Hippocampal formation (tissue), 2 donors: ENCODE measurements at places on chromosomes 11 and 22.

DNA sequence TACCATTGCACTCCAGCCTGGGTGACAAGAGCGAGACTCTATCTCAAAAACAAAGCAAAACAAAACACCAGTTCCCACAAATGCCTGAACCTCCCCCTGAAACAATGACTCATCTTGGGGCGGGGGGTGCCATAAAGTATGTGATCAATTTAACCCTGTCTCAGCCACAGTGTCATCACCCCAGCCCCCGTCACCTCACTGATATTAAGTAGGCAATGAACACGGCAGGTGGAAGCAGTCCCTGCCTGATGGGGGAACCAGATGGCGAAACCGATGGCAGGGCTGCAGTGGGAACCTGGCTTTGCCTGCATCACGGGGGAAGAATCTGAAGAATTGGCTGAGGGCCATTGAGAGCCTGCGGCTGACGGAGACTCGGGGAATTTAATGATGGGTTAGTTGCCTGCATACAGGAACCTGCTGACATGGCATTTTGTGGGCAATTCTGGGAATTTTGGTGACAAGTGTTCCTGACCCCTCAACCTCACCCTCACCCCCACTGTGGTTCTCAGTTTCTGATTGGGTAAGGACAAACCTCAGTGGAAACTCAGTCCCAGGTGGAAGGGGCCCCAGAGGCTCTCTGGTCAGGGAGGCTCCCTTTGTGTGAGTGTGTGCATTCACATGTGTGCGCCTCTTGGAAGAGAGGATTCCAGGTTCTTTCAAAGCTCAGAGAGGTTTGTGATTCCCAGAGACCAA, 39.1 kb upstream of the SHISAL1 start:
- DNase-seq = peak; percentile 5

DNA sequence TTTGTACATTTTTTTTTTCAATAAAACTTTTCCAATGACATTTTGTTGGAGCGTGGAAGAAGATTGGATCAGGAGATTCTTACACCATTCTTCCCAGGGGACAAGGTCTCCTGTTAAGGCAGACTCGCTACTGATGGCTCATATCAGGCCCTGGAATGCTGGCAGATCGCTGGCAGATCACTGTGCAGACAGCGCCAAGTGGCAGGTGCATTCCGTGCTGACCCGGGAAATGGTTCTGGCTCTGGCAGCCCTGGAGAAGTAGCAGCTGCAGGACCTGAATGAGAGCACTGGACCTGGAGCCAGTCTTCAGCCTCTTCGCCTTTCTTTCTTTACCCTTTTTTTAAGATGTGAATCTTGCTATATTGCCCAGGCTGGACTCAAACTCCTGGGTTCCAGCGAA, 10.7 kb downstream of the SERPINH1 start:
- DNase-seq = no peak

GRCh38 chr11:133180201-133180600, 352.1 kb downstream of the OPCML start:
- no peak for DNase-seq

GRCh38 chr11:45754261-45754709, 50.7 kb upstream of the SLC35C1 start:
- no peak for DNase-seq

GRCh38 chr11:91698845-91699244, 525.8 kb upstream of the FAT3 start:
- no peak for DNase-seq

DNA sequence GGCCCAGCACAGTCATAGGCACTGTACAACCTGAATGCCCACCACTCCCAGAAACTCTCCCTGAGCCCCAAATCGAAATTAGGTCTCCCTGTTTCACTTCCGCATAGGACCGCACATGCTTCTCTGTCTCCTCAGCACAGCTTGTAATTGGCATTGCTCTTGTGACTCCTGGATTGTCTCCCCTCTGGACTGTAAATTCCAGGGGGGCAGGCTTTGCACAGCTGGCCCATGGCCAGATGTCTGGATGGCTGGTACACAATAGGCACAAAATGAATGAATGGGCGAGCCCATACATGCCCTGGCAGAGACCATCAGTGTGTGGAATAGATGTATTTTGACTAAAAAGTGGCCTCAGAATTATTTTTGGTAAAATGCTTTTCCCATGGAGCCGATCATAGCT, 63.3 kb upstream of the PHF21B start:
- DNase-seq = no peak

GRCh38 chr11:62830904-62831519, 839 bp downstream of the STX5 start:
- DNase-seq = no peak

GRCh38 chr11:124935548-124936514, at the start of gene HEPACAM:
Gene HEPACAM, minus strand, starts transcription at chr11:124936047. Its CDS starts 41 bp downstream, at chr11:124936006.
- DNase-seq = peak; percentile 75

DNA sequence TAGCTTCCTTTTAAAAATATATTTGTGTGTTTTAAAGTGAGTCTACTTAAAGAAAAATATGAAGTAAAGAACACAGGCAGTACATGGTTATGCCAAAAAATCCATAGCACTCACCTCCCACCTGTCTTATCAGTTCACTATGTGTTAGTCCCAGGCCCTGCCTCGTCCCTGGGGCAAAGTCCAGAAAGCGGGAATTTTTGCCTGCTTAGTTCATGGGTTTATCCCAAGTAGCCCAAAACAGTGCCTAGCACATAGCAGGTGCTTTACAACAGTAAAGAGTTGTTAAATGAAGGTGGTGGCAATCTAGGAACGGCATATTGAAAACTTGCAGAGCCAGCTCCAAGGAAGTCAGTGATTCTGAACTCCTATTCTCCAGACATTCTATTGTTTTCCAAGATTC, 154.0 kb downstream of the MN1 start:
- no peak for DNase-seq

DNA sequence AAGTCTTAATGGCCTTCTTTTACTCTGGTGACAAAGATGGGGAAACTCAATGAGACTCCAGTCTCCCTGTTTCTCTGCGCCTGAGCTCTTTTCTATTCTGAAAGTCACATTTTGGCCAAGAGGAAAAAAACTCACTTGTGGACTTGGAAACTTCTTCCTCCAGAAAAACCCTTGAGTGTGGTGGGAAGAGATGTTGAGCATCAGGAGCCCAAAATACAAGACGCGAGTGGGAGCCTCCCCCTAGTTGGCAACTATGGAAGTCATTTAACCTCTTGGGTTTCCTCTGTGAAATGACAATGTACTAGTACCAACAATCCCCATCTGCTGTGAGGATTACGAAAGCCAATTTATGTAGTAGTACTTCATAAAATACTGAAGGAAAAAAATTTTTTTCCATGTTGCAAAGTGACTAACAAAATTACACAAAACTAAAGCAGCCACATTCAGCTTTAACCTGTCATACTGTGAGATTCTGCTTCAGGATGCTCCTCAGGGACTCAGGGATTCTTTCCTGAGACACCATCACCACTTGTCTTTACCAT, 524 bp upstream of the SLC25A17 start:
- no peak for DNase-seq

DNA sequence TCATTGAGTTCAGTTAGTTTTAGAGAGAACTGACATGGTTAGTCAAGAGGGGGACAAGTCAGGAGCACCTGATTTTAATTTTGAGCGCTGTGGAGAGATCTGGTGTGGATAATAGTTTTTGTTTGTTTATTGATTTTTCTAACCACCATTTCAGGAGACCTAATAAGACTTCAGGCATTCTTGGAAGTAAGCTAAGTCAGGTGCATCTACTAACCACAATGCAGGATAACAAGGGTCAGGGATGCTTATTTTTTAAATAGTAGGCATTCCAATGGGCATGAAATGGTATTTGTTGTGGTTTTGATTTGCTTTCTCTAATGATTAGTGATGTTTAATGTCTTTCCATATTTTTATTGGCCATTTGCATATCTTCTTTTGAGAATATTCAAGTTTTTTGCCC, 212.1 kb downstream of the NAV2 start:
- DNase-seq = no peak

- peak; percentile 21 for DNase-seq
Observed at GRCh38 chr11:57787920-57788702, 26.5 kb downstream of the CTNND1 start.

DNA sequence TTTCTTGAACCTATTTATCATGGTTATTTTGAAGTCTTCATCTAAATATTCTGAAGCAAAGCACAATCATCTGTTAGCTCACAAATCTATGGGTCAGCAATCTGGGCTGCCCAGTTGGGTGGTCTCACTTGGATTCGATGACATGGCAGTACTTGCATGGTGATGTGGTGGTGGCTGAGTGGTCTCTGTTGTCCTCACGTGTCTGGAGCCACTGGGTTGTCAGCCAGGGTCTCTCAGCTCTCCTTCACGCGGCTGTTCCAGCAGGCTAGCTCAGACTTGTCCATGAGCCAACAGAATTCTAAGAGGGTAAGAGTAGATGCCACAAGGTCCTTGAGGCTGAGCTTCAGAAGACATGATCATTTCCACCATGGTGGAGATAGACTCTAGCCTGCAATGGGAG, 66.4 kb upstream of the KCNQ1OT1 start:
- DNase-seq = no peak

DNA sequence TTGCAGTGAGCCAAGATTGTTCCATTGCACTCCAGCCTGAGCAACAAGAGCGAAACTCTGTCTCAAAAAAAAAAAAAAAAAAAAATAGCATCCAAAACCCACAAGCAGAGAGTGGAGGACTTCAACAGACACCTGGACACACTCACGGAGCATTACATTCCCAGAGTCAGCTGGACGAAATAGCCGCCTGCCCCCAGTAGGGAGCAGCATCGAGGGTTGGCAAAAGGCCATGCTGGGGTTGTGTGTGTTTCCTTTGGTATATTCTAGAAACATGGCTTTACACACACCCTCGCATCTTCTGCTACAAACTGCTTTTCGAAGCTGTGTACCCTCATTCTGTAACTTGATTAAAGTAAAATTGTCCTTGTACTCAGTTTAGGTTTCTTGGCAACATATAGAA, 5.3 kb downstream of the ADA2 start:
- DNase-seq = no peak

DNA sequence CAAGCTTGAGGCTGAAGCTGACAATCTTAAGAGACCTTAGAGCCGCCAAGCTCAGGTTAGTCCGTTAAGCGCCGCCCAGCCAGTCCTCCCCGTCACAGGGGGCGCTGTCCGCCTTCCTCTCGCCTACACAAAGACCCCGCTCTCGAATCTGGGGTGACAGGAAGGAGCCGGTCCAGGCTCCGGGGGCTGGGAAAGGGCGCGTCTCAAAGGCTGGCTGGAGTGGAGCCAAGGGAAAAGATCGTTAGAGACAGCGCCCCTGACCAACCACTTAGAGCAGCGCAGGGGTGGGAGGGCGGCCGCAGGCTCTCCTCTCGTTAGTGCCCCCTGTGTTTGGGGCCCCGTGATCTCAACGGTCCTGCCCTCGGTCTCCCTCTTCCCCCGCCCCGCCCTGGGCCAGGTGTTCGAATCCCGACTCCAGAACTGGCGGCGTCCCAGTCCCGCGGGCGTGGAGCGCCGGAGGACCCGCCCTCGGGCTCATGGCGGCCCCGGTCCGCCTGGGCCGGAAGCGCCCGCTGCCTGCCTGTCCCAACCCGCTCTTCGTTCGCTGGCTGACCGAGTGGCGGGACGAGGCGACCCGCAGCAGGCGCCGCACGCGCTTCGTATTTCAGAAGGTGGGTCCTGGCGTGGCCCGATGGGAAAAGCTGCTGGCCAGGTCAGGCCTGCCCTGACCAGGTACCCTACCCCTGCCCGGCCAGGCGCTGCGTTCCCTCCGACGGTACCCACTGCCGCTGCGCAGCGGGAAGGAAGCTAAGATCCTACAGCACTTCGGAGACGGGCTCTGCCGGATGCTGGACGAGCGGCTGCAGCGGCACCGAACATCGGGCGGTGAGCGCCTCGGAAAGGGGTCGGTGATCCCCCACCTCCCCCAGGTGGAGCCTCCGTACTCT, at the start of gene MUS81:
TSS of gene MUS81 (plus strand) at position 156 of the 887 bp plus-strand sequence. CDS start at position 477, 321 bp downstream.
- DNase-seq = peak; percentile 91

DNA sequence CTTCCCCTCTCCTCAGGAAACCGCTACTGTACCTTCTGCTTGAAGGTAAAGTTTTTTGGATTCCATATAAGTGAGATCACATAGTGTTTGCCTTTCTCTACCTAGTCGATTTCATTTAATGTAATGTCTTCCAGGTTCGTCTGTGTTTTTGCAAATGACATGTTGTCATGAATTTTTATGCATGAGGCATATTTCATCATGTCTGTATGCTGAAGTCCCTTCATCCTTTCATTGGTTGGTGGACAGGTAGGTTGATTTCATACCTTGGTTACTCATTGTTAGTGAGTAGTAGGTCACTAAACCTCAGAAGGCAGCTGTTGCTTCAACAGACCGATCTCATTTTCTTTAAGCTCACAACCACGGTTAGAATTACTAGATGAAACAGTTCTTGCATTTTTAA, 60.3 kb downstream of the LRRC74B start:
- no peak for DNase-seq

DNA sequence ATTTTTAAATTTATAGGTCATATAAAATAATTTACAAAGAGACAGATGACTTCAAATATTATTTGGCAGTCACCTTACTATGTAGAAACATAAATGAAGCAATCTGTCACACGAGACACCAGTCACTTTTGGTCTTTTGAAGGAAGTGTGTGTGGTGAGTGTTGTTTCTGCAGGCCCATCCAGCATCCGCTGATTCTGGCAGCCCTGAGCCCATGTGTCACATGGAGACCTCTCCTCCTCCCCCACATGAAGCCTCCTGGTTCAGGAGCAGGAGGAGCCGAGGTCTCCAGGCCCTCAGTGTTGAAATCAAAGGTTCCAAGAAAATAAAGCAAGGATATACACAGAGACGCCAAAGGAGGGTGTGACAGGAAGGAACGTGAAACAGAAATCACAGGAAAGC, 60.1 kb downstream of the ARFGAP3 start:
- no peak for DNase-seq

- DNase-seq = no peak
Observed at GRCh38 chr11:119843877-119844276, 114.9 kb upstream of the NECTIN1 start.

DNA sequence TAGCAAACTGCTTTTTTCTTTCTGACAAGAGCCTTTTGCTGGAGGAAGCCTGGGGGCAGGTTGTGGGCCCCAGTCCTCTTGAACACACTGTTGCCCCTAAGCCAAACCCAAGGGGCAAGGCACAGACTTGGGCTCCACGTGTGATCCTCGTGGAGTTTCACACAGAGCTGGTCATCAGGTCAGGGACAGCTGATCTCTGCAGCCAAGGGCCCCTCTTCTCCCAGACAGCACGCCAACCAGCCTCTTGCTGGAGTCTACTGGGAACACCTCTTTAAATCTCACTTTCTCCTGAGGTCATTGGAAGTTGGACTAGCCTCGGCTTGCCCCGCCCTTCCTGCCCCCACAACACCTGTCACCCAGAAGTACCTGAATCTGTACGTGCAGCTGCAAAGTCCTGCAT, 39.8 kb downstream of the C11orf58 start:
- DNase-seq = no peak
